ENCODE measurements at places on chromosomes 2 and 18.

GRCh38 chr2:176140513-176141317, 10.6 kb upstream of the HOXD4 start:
- DNase-seq, result peak; percentile 97

DNA sequence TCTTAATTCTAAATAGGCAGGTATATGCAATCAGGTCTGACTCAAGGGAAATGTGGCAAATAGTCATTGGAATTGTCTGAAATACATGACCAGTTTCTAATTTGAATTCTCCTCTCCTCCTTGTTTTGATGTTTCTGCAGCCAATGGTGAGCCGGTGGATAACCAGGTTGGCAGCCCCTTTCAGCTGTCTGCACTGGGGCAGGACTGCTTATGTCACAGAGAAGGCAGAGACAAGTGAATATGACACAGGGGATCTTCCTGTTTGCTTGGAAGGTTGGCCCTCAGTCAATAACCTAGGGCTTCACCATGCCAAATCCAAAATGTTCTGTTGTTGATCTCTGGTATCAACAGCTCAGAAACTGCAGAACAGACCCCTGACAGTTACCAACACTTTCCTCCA, 12.1 kb downstream of the MYT1L start:
- DNase-seq, result no peak

DNA sequence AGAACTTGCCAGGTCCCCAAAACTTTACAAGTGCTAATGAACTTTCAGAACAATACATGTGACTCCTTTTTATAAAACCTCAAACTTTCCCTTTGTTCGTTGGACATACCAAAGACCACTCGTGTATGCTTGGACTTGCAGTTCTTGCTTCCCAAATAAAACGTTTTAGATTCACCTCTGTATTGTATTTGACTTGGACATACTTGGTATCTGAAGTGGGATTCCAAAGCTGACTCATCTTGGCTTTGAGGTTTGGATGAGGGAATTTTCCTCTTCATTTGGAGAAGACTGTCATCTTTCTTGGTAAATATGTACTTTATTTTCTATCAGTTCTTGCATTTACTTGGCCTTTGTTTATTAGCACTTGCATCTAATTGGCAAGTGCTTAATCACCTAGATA, 8.0 kb upstream of the CYB5A start:
- DNase-seq, result no peak

DNA sequence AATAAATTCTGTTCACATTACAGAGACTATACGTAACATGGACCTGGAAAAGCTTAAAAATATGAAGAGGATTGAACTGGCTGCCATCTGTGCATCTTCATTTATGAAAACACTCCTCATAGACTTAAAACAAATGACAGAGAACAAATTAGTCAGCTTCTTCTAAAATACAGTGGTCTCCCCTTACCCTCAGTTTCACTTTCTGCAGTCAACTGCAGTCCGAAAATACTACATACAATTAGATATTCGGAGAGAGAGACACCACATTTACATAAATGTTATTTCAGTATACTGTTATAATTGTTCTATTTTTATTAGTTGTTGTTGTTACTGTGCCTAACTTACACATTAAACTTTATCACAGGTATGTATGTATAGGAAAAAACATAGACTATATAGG, 6.5 kb downstream of the RNF103 start:
- no peak for DNase-seq

GRCh38 chr2:23767876-23768621, 158.9 kb downstream of the ATAD2B start:
- no peak for DNase-seq

DNA sequence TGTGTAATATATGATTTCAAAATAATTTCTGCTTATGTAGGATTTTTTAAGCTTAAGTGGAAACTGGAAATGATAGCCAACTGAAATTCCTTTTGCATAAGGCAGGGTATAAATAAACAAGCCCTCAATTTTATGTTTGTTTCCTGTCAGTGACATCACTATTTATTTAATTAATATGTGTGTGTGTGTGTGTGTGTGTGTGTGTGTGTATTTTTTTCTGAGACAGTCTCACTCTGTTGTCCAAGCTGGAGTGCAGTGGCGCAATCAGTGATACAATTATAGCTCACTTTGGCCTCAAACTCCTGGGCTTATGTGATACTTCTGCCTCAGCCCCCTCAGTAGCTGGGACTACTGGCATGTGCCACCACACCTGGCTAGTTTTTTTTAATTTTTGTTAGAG, 29.3 kb upstream of the CYP20A1 start:
- DNase-seq, result no peak

DNA sequence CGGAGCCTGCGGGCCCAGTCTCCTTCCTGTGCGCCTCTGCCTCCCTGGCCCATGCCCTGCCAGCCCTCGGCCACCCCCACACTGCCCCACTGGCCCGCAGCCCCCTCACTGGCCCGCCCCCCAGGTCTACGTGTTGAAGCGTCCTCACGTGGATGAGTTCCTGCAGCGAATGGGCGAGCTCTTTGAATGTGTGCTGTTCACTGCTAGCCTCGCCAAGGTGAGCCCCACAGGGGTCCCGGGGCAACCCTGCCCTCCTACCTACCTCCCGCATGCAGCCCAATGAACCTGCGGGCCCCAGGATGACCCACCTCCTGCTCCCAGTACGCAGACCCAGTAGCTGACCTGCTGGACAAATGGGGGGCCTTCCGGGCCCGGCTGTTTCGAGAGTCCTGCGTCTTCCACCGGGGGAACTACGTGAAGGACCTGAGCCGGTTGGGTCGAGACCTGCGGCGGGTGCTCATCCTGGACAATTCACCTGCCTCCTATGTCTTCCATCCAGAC, 3.3 kb downstream of the CTDSP1 start:
- no peak for DNase-seq

DNA sequence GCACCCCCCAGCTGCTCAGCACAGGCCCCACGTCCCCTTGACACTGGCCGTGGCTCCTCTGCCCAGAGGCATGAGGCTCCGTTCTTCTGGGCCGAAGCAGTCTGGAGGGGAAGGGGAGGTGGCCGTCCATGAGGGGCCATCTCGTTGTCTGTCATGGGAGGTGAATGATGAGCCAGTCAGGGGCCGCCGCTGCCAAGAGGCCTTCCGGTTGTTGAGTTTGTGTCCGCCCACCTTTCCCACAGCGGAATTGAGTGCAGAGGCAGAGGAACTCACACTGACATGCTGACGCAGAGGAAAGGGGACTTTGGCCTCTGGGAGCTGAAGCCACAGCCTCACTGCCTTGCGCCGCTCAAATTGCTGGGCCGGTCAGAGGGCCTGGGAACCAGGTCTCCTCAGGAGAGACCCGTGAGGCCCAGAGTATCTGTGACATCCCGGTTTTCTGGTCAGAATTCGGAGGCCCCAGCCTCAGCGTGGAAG, 268.4 kb downstream of the ATAD2B start:
- peak; percentile 86 for DNase-seq

- no peak for DNase-seq
Measured at GRCh38 chr2:100906131-100906530, 86.2 kb downstream of the NPAS2 start.

DNA sequence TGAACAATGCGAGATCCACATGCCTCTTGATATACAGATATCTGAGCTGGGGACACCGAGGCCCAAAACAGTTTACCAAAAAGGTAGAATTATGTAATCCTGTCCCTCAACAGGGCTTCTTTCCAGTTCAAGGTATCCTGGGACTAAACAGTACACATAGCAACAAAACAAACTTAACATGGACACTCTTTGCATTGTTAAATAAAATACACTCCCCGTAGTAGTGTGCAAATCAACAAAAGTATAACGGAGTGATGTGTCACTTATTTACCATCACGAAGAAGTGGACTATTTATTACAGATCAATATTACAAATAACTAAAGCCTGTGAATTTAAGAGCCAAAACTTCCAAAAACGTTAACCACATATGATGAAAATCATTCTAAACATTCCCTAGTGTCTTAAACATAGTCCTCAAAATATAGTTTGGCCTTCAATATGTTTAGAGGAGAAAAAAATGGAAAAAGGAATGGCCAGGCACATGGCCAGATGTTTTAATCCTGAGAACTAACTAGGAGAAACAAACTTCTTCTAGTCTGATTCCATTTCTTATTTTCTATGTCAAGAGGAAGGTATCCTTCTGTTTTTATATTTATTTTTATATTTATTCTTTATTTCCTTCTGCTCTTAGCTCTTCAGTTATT, 377.5 kb downstream of the OSR1 start:
- no peak for DNase-seq

GRCh38 chr2:37576831-37577230, 94.6 kb downstream of the CDC42EP3 start:
- no peak for DNase-seq

GRCh38 chr2:235728800-235729556, 235.1 kb downstream of the AGAP1 start:
- no peak for DNase-seq

- DNase-seq, result peak; percentile 93
Measured at GRCh38 chr2:72973566-72974435, 56.5 kb downstream of the EMX1 start.

GRCh38 chr2:74857725-74858124, 23.8 kb downstream of the HK2 start:
- no peak for DNase-seq

DNA sequence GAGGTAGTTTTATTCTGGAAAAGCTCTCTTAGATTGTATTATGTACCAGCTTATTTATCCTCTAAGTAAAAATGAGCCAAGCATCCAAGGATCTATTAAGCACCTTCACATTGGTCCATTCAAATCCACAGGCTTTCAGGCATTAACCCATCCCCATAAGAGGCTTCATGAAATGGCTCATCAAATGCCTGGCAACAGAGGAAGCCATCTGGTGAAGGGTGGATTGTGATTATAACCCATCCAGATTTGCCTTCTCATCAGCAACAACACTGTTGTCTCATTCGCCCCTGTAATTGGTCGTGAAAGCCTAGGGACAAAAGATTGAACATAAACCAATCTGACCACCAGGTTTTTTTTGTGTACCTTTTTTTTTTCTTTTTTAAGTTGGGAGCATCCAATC, 134.3 kb upstream of the TACR1 start:
- no peak for DNase-seq

DNA sequence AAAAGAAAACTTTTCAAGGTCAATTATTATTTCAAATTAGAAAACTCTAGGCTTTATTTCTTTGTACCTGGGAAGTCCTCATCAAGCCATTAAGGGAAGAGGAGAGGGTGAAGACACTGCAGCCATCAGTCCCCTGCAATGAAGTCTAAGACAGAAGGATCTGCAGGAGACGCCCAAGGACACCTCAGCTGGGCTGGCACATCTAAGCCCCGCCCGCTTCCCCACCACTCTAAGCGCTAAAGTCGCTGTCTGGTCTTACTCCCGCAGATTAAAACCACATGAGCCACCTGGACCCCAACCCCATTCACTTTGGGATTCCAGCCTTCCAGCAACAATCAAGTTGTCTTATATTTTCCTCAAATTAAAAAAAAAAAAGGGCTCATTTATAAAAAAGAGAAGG, 104.4 kb downstream of the AFF3 start:
- no peak for DNase-seq

DNA sequence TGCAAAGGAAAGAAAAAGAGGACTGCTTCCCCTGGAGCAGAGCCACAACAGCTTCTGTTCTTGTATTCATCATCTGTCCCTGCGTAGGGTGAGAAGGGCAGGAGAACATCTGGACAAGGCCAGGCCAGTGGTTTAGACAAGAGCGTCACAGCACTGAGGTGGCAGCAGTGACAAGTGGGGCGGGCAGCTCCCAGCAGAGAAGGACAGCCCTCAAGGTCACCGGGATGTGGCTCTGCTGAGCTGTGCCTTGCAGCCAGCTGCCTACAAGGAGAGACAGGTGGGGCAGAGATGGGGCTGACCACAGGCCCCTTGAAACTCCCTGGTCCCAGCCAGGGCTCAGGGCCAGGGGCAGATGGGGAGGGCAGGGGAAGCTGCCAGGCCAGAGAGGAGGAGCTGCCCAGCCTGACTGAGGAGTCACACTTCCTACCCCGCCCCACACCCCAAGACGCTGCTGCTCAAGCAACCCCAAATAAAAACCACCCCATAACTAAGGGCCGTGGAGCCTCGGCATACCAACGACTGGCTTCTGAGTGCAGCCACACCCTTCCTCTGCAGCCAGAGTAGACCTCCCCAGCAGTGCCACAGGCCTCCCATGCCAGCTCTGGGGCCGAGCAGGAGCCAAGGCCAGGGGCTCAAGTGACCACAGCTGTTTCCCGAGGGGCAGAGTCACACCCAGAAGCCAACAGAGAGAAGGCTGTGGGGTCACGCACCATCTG, 5.4 kb downstream of the RAB11FIP5 start:
- no peak for DNase-seq

- no peak for DNase-seq
Measured at GRCh38 chr18:36247036-36247435, 50.5 kb upstream of the FHOD3 start.

- DNase-seq, result no peak
Measured at GRCh38 chr18:35201256-35201931, 39.4 kb upstream of the ZNF397 start.

GRCh38 chr18:47728921-47729320, 201.5 kb downstream of the SMAD2 start:
- no peak for DNase-seq

DNA sequence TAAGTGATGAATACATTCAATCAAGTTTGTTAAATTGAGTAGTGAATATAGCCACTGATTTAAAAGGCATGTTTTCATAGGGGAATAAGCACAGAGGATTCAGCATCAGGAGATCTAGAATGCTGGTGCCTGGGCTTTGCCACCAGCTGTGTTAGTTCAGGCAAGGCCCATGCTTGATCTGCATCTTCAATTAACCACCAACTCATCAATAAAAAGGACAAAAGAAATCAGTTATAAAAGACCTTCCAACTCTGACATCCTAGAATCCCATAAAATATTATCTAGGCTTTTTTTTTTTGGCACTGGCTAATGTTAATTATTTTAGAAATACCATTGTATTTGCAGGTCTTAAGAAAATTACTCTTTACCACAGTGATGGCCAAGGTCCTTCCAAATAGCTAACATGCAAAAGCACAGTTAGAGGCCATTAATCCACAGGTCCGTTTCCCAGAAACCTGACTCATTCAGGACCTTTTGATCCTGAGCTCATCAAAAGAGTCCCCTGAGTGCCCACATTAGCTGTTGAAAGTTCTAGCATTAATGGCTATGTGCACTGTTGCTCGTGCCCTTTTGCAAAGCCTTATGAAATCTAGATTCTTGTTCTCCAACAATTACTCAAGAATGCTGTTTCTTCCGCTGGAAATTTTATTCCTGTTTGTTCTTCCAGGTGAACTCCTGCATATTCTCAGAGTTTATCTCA, 170.0 kb downstream of the CYRIA start:
- DNase-seq, result no peak

DNA sequence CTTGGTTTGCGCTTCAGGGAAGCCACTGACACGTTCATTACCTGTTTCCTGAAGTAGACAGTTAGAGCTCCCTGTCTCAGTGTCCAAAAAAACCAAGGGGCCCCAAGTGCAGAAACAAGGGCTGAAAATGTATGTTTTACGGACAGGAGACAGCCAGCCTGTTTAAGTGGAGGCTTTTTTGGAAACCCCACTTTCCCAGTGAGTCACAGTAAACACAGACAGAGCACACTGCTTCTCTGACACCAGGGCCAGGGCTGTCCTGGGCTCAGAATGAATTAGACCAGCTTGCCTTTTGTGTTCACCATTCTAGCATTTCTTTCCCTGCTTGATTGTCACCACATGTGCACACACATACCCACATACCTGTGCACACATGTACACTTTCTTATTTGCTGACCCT, 128.6 kb downstream of the SH3RF3 start:
- no peak for DNase-seq
